Activated T-cell treated with anti-CD3 and anti-CD28 coated beads, Interleukin-2, amount 50 U/mL, for 4 hours (primary cell): ENCODE measurements at places on chromosomes 2 and 18. TPM values are rescaled to one million over a fixed set of nuclear protein-coding genes. Genes with fewer than 3 reads are reported as not detected.

The SLC14A1 gene
- not detected for total RNA-seq

The TUBB8B gene
- total RNA-seq = not detected

The GEN1 gene
- 14.1 TPM for total RNA-seq

The RAX gene
- not detected for total RNA-seq

The CCDC150 gene
- 4.5 TPM for total RNA-seq

The SLC9A4 gene
- total RNA-seq = not detected

The SKA1 gene
- 3.9 TPM for total RNA-seq

The IL36A gene
- not detected for total RNA-seq

The MSTN gene
- total RNA-seq = not detected

The RALBP1 gene
- total RNA-seq = 32.6 TPM

The RAPGEF4 gene
- 0.20 TPM for total RNA-seq

The SLC9A2 gene
- 0.08 TPM for total RNA-seq

The ANKAR gene
- 2.0 TPM for total RNA-seq

The CDH2 gene
- total RNA-seq = 0.22 TPM

The IHH gene
- total RNA-seq = not detected

The IL1RL2 gene
- 0.29 TPM for total RNA-seq

The KCNJ3 gene
- total RNA-seq = not detected

The APLF gene
- 1.3 TPM for total RNA-seq

The LHCGR gene
- total RNA-seq = not detected

The SCYGR8 gene
- not detected for total RNA-seq
